ENCODE measurements at places on chromosomes 16 and 17.

- H3K36me3 ChIP-seq, result no peaks in the 10 kb centered on the region
- peak overlapping the region; percentile 90 for H3K27ac ChIP-seq
- H3K4me1 ChIP-seq, result peaks cover 30% of the 10 kb centered on the region
- no peaks in the 10 kb centered on the region for H3K27me3 ChIP-seq
Measured at GRCh38 chr17:78180083-78180482, 6.8 kb downstream of the TK1 start.

- no peak overlapping the region for H3K27ac ChIP-seq
- H3K27me3 ChIP-seq, result no peaks in the 10 kb centered on the region
- no peaks in the 10 kb centered on the region for H3K36me3 ChIP-seq
- no peak for DNase-seq
- no peak overlapping the region for H3K4me3 ChIP-seq
Measured at GRCh38 chr17:73713136-73713535, 68.9 kb upstream of the SDK2 start.

- H3K4me3 ChIP-seq, result no peak overlapping the region
- no peaks in the 10 kb centered on the region for H3K36me3 ChIP-seq
- no peak for DNase-seq
- no peaks in the 10 kb centered on the region for H3K4me1 ChIP-seq
- no peak overlapping the region for H3K27ac ChIP-seq
Measured at GRCh38 chr16:2813771-2814221, 3.2 kb upstream of the PRSS21 start.

DNA sequence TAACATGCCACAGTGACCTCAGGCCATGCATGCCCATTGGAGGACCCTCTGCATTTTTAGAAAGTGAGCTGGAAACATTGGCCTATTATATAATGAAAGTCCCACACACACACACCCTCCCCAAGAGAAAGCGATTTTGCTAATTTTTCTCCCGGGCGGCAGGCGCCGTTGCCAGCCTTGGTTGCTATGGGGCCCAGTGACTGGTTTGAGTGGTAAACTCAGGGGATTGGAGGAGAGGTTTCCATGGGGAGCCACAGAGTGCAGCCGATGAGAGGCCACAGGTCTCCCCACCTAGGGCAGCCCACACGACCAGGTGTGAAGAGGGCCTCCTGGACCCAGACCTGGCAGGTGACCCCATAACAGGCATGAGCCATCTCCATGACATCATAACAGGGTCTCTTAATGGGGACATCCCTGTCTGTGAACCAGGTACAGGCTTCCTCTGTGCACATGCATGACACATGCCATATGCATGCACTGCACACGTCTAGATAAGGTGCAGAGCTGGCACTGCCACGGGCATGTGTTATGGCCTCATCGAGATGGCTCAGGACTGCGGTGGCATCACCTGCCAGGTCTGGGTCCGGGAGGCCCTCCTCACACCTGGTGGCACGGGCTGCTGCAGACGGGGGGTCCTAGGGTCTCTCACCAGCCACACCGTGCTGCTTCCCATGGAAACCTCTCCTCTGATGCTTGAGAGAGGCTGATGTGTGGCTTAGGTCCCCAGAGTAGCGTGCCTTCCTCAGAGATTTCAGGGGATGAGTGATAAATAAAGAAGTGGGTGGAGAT lies 144.1 kb downstream of the RBFOX3 start:
- DNase-seq, result no peak
- no peaks in the 10 kb centered on the region for H3K27me3 ChIP-seq
- no peak overlapping the region for H3K27ac ChIP-seq

DNA sequence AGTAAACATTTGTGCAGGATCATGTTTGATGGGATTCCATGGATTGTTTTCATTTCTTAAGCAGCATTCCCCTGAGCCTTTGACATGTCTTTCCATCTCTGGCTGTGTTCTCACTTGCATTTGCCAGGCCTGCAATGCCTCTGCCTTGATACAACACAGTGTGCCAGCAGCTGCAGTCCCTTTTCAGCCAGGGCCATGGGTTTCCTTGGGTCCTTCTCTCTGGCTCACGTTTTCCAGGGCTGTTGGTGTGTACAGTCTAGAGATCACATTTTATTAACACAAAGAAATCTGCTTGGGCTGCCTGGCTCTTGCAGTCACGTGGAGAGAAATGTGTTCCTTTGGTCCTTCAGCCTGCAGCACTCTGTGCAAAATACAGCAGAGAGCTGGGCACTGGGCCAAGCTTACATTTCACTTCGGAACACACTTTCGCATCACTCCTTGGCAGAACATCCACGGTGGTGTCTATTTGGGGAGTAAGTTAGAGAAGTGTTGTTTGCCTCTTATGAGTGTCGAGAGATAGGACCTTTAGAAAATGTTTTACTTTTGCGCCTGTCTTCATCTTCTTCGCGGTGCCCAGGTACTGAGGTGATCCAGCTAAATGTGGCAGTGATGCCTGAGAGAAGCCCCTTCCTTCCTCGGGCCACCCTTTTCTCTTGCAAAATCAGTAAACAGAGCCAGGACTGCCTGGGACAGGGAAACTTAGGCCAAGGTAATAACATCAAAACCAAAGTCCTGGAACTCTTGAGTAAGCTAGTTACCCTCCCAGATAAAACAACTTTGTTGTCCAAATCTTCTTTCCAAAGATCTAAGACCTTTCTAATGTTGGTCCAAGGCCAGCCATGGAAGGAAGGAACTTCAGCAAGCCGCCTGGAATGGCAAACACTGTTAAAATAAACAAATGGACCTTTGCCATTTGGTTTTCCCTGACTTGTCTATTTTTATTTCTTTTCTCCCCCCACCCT lies 20.9 kb downstream of the HLF start:
- peak overlapping the region; percentile 44 for H3K4me3 ChIP-seq
- H3K27ac ChIP-seq, result peak overlapping the region; percentile 95
- DNase-seq, result peak; percentile 93
- H3K4me1 ChIP-seq, result peaks cover 31% of the 10 kb centered on the region
